Stimulated activated CD8-positive, alpha-beta memory T cell treated with anti-CD3 and anti-CD28 coated beads, Interleukin-2, amount 100 ng/mL, for 1 hour (primary cell): ENCODE measurements at places on chromosomes 4 and X.

DNA sequence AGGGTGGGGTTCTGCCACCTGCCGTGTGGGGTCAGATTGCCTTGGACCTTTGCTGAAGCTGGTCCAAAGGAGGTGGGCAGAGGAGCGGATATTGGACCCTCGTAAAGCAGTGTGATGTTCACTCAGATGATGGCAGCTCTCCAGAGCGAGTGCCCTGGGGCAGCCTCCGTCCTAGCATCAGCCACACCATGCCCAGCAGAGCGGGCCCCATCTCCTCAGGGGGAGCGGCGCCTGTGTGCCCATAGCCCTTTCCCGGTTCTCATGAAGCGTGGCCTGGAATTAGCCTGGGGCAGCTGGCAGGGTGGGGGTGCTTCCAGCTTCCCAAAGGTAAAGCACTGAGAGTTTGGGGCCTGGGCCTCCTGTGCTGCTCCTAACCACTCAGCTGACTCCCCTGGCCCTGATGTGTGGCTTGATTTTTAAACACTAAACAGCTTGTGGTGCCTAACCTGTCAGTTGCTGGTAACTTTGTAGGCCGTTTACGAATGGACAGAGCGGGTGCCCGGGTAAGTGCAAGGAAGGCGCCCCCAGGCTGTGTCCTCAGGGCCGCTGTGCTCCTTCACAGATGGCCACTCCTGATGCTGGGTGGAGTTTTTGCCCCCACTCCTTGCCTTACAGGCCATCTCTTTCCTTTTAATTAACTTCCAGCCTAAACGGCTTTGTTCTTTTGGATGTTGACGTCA lies 36.0 kb downstream of the NOP14 start:
- no peak for DNase-seq

GRCh38 chr4:7332216-7333023 lies 102.3 kb downstream of the PSAPL1 start:
- no peak for DNase-seq

- DNase-seq = no peak
Measured at GRCh38 chr4:113823291-113823659, 61.7 kb upstream of the CAMK2D start.

DNA sequence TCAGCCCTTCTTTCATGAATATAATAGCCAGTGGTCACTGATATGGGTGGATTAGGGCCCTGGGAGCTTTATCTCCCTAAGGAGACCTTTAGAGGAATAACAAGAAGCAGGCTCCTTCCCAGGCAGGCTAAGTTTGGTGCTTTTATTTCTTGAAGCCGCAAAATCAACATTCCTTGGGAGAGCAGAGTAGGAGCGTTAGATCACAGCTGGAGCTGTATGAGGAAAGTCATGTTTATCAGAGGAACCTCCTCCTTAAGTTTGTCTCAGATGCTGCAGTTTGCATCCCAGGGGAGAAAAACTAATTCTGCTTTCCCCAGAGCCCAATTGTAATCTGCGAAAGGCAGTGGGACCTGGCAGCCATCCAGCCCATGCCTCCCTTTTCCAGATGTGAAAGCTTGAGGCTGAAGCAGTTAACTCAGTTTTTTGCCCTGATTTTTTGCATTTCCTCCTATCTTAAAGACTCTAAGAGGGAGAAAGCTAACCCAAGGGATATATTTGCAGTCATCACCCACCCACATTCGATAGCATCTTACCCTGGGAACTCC lies 186.0 kb upstream of the FRMPD4 start:
- no peak for DNase-seq

DNA sequence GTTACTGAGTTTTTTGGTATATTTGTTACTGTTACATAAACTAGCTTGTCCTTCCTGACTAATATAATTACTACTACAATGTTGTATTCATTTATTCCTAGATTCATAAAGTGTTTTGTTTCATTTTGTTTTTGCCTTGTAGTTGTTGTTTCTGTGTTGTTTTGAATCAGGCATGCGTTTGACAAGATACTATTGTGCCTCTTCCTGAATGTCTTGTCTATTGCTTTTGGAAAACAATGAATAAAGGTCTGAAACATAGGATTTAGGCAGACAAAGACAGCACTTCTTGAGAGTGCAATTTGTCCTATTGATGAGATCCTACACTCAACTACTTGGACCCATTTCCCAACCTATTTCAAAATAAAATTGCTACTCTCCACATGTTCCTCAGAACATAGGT lies 630.4 kb upstream of the BOD1L1 start:
- DNase-seq = no peak

DNA sequence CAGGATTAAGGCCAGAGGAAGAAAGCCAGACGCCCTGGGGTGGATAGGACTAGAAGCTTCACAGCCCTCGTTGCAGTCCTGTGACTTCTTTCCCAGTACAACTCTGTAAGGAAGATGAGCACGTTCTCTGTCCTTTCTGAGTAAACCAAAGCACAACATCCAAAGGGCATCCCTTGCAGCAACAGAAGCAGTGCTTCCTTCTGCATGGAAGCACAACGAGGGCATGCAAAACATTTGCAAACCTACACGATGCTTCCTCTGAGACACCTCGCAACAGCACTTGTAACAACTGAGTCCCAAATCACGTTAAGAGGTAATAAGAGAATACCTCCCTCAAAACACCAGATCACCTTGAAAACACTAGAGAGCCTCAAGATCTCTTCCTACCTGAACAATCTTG lies 335.7 kb upstream of the RASGEF1B start:
- DNase-seq = no peak

DNA sequence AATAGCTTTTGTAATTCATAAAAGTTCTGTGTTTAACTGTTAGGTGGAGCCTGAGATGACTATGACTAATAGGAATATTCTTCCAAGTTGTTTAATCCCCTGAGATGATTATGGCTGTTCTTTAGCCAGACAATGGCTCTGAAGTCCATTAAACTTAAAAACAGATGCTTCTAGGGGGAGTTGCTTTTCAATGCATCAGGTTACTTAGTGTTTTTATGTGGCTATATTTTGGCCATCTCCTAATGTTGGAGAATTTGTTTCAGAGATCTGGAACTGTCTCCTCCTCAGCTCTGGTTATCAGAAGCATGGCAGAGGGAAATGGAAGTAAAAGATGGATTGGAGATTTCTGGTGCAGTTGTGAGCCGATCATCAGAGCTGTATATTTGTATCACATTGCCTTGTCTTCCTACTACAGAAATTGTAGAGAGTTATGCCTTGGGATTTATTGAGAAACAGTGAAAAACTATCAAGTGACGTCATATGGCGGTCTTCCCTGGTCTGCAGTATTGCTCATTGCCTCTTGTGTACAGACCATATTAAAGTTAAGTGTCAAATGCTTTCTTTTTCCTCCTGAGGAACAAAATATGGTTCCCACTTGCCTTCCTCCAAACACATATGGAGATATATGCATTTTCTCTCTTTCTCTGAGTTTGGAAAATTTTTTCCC lies 29.8 kb downstream of the SGMS2 start:
- no peak for DNase-seq

- no peak for DNase-seq
Measured at GRCh38 chrX:80747832-80748231, 61.8 kb downstream of the BRWD3 start.

- DNase-seq = no peak
Measured at GRCh38 chrX:117645639-117646038, 471.0 kb downstream of the KLHL13 start.

DNA sequence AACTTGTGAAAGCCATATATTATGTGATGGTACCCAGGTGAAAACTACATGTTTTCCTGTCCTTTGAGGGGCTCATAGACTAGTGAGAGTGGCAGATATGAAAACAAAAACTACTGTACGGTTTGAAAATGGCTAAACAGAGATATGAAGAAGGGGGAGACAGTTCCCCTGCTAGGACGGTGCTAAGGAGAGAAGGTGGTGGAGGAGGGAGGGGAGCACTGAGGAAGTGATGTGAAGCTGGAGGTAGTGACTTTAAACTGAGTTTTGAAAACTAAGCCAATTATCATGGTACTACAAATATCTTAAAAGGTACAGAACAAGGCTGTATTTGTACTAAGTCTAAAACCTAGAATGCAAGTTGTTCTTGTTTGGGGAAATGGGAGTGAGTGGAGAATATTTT lies 188.3 kb downstream of the ENOX2 start:
- no peak for DNase-seq

DNA sequence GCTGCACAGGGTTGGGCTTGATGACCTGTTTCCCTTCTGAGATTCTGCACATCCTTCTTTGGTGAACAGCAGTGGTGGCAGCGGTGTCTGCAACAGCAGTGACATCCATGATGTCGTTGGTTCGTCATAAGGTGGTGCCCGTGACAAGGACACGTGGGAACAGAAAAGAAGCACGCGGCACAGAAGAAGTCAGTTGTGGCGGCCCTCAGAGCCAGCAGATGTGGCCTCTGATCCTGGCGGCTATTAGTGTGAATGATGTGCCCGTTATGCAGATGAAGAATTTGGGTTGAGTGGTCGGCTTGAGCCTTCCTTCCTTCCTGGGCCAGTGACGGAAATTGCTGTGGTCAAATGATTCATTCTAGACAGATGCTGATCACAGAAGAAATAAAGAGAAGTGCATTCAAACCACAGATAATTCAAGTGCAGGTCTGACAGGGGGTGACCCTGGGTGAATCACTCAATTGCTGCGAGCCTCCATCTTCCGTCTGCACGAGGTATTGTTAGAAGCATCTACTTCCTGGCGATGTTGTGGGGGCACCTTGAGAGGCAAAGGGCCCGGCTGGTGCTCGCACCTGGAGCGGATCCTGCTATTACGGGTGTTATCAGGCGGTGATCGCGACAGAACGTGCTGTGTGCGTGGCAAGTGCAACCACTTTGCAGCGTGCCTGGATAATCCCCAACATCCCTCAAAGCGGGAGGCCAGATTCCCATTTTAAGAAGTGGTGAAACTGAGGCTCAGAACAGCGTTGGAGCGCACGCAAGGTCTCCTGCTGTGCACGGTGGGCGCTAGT lies 215.2 kb upstream of the PSAPL1 start:
- peak; percentile 30 for DNase-seq

DNA sequence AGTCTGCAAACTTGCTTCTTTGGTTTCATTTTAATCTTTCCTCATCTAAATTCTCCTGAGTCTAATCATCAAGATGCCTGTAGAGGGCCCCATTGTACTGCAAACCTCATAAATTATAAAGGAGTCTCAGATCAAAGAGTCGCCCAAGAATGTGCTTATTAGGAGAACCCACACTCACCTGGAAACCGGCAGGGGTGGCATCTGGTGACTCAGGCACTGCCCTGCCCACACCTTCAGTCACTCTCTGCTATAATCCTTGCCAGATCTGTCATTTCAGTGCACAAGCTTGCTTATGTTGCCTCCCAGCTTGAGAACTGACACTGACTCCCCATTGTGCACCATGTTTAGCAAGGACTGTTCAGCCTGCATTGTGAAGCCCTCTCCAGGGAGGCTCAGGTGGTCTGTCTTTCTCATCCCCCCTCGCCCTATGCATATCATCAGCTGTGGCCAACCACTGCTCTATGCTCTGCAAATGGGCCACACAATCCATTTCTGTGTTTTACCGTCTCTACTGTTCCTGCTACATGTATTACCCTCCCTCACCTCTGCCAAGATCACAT lies 12.4 kb downstream of the EPGN start:
- no peak for DNase-seq

- no peak for DNase-seq
Measured at GRCh38 chrX:19683358-19683757, 168.1 kb upstream of the MAP3K15 start.

DNA sequence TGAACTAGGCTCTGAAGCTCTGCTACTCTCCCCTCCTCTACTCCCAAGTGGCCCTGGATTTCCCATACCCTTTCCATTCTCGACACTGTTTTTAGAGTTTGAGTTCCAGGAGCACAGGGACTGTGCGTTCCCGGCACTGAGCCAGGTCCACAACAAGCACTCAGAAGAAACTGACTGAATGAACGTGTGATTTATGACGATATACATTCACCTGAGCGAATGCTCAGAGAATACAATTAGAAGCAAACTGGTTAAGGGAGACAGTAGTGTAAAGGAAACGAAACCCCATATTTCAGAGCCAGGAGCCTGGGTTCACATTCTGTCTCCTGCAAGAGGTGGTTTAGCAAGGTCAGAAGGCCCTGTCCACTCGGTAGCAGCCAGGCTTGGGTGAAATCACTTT lies 1.4 kb upstream of the KIAA0232 start:
- DNase-seq = no peak

- DNase-seq = no peak
Measured at GRCh38 chr4:22802876-22803275, 110.1 kb downstream of the GBA3 start.

DNA sequence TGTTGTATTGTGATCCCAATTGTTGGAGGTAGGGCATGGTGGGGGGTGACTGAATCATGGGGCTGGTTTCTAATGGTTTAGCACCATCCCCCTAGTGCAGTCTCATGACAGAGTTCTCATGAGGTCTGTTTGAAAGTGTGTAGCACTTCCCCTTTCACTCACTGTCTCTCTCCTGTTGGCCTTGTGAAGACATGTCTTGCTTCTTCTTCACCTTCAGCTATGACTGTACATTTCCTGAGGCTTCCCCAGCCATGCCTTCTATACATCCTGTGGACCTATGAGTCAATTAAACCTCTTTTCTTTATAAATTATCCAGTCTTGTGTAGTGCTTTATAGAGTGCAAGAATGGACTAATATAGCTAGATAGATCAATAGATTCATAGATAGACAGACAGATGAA lies 230.0 kb downstream of the MAGEE1 start:
- no peak for DNase-seq

DNA sequence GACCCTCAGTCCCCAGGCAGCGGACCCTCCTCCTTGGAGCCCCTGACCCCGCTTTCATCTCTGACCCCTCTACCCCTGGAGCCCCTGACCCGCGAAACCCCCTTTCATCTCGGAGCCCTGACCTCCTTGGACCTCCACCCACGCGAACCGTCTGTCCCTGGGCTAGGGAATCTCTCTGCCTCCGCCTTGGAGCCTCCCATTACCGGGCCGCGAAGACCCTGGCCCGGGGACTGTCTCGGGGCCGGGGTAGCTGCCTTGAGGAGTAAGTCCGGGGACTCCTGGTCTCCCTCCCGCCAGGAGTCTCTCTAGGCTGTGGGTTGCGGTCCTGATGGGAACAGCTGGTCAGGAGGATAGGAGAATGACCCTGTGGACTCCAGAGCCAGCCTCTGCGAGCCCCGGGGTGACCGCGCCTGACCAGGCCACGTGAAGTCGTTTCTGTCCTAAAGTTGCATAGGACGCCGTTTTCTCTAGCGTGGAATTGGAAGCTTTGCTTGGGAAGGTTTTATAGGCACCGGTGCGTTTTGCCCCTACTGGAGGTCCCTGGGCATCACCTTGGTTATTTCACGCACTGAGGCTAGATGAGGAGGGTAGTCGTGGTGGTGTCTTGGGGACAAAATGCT lies 824 bp downstream of the TBC1D14 start:
- DNase-seq = no peak

GRCh38 chr4:178387756-178388155 lies 945.5 kb upstream of the AGA start:
- DNase-seq = no peak

- no peak for DNase-seq
Measured at GRCh38 chr4:23388699-23389395, 501.0 kb downstream of the PPARGC1A start.

GRCh38 chr4:81225252-81225651 lies 10.2 kb upstream of the PRKG2 start:
- no peak for DNase-seq

DNA sequence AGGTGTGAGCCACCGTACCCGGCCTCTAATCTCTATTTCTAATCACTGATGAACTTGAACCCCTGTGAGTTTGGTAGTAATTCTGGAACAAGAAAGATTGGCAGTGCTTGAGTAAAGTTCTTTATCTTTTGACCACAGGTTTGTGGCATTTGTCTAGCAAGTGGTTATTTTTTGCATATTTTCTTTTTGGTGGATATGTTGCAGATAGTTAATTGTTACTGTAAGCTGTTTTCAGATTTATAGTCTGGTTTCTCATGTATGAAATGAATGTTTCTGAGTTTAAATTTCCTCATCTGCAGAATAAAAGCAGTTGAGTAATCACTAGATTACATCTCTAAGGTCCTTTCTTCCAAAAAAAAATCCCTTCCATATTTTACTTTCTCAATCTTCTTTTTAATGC lies 105.2 kb downstream of the GASK1B start:
- no peak for DNase-seq
